Heart left ventricle (tissue), 16 donors: ENCODE measurements at places on chromosomes 4 and X. TPM values are rescaled to one million over a fixed set of nuclear protein-coding genes. Genes with fewer than 3 reads are reported as not detected.

TRIML2 gene
- not detected for total RNA-seq

- peaks cover 53% of the 10 kb centered on the region for H3K4me1 ChIP-seq
- H3K27me3 ChIP-seq = no peaks in the 10 kb centered on the region
- peak overlapping the region; percentile 71 for H3K27ac ChIP-seq
Measured at GRCh38 chr4:168569066-168569930, 72.4 kb downstream of the PALLD start.

DNA sequence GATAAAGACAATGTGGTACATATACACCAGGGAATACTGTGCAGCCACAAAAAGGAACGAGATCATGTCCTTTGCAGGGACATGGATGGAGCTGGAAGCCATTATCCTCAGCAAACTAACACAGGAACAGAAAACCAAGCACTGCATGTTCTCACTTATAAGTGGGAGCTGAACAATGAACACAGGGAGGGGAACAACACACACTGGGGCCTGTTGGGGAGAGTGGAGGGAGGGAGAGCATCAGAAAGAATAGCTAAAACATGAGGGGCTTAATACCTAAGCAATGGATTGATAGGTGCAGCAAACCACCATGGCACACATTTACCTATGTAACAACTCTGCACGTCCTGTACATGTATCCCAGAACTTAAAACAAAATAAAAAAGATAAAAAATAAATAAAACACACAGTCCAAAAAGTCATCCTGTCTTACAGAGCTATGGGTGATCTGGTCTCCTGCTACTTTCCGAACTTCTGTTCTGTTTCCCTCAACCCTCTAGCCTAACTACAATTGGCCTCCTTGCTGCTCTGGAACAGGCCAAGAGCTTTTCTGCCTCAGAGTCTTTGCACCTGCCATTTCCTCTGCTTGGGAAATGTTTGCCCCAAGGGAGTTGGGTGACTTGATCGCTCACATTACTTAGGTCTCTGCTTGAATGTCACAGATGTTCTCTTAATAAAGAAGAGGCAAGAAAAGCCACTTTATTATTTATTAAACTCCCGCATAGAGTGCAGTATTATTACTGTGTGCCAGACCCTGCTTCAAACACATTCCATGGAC lies 1.1 kb upstream of the CD38 start:
- peaks cover 10% of the 10 kb centered on the region for H3K4me1 ChIP-seq
- peak overlapping the region; percentile 75 for H3K27ac ChIP-seq
- DNase-seq = no peak
- H3K36me3 ChIP-seq = no peaks in the 10 kb centered on the region

DNA sequence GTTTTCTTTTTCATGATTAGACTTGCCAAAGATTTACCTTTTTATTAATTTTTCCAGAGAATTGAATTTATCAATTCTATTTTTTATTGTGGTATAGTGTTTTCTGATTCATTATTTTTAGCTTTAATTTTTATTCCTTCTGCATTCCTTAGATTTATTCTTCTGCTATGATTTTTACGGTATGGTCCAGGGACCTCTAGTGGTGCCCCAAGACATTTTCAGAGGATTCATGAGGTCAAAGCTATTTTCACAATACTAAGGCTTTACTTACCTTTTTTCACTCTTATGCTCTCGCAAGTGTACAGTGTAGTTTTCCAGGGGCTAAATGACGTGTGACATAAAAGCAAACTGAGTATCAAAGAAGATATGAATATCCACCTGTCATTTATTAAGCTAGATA lies 8.0 kb downstream of the RADX start:
- no peaks in the 10 kb centered on the region for H3K27me3 ChIP-seq
- H3K4me1 ChIP-seq = no peaks in the 10 kb centered on the region
- no peaks in the 10 kb centered on the region for H3K36me3 ChIP-seq
- no peak for DNase-seq

PRR27 gene
- total RNA-seq = not detected

DNA sequence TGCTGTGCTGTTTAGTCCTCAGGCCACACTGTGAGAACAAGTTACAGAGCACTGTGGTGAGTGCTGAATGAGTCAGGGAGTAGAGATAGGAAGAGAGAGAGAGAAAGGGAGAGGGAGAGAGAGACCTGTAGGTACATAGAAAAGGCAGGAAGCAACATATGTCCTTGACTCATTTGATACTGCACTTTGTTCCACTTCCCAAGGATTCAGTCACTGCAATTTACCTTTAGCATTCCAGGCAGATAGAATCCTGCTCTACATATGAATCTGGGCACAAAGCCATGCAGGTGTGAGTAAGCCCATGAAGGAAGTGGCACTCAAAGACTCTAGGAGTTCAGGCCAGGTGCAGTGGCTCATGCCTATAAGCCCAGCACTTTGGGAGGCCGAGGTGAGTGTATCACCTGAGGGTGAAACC lies 1.0 kb upstream of the DAPP1 start:
- H3K36me3 ChIP-seq = no peaks in the 10 kb centered on the region
- no peak for DNase-seq
- H3K27ac ChIP-seq = no peak overlapping the region
- H3K4me1 ChIP-seq = peaks cover 49% of the 10 kb centered on the region
- H3K27me3 ChIP-seq = no peaks in the 10 kb centered on the region
- H3K4me3 ChIP-seq = no peak overlapping the region

PABPC1L2B gene
- total RNA-seq = not detected

DNA sequence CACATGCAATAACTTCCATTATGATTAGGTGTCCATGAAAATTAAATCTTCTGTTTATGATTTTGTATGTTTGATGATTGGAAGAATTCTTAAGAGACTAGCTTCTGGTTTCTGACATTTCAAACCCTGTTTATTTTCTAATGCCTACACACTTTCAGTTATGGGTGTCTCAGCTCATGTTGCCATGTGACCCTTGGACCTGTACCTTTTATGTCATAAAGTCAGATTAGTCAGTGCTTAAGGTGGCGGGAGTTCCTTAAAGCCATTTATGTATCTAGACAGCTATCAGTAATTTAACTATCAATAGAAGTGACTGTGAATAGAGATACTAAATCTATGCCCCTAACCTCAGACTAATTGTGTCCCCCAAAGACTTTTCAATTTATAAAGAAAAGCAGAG lies 155.6 kb downstream of the GBA3 start:
- no peaks in the 10 kb centered on the region for H3K36me3 ChIP-seq
- H3K4me3 ChIP-seq = no peak overlapping the region
- no peak overlapping the region for H3K27ac ChIP-seq
- DNase-seq = no peak
- no peaks in the 10 kb centered on the region for H3K4me1 ChIP-seq
- no peaks in the 10 kb centered on the region for H3K27me3 ChIP-seq

COL25A1 gene
- 0.99 TPM for total RNA-seq

DNA sequence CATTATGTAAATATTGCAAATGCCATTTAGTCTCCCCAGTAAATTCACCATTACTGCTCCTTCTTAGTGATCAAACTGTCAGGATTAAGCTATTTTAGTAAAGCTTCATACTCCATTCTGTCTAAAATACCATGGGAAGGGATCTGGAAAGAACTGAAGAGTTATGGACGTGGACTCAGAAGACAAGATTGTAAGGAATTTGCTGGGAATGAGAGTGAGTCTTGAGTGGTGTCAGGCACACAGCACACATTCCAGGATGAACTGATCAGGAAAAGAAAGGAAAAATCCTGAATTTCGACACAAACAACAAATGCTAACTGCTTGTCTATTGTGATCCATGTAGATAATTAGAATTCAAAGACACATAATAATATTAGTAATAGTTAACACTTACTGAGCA lies 311.0 kb downstream of the CENPC start:
- H3K4me3 ChIP-seq = no peak overlapping the region
- no peak overlapping the region for H3K27ac ChIP-seq
- no peaks in the 10 kb centered on the region for H3K4me1 ChIP-seq
- H3K36me3 ChIP-seq = no peaks in the 10 kb centered on the region
- no peak for DNase-seq

FAM236C gene
- total RNA-seq = not detected

CNOT6L gene
- 16.0 TPM for total RNA-seq

P2RY8 gene
- total RNA-seq = 1.2 TPM

FAM133A gene
- not detected for total RNA-seq

USP46 gene
- total RNA-seq = 29.8 TPM

GRCh38 chrX:39935411-39936064 lies 162.2 kb downstream of the BCOR start:
- DNase-seq = no peak
- no peaks in the 10 kb centered on the region for H3K27me3 ChIP-seq
- H3K27ac ChIP-seq = no peak overlapping the region
- peaks cover 4% of the 10 kb centered on the region for H3K4me1 ChIP-seq
- no peaks in the 10 kb centered on the region for H3K36me3 ChIP-seq
- H3K4me3 ChIP-seq = no peak overlapping the region

GRCh38 chrX:23013366-23013765 lies 13.6 kb downstream of the DDX53 start:
- H3K27me3 ChIP-seq = no peaks in the 10 kb centered on the region
- H3K4me1 ChIP-seq = no peaks in the 10 kb centered on the region
- no peaks in the 10 kb centered on the region for H3K36me3 ChIP-seq
- H3K27ac ChIP-seq = no peak overlapping the region
- no peak overlapping the region for H3K4me3 ChIP-seq
- DNase-seq = no peak

GRCh38 chr4:64385220-64385619 lies 24.0 kb downstream of the TECRL start:
- no peaks in the 10 kb centered on the region for H3K27me3 ChIP-seq
- H3K4me1 ChIP-seq = peaks cover 9% of the 10 kb centered on the region
- peak; percentile 59 for DNase-seq
- H3K27ac ChIP-seq = no peak overlapping the region

DNA sequence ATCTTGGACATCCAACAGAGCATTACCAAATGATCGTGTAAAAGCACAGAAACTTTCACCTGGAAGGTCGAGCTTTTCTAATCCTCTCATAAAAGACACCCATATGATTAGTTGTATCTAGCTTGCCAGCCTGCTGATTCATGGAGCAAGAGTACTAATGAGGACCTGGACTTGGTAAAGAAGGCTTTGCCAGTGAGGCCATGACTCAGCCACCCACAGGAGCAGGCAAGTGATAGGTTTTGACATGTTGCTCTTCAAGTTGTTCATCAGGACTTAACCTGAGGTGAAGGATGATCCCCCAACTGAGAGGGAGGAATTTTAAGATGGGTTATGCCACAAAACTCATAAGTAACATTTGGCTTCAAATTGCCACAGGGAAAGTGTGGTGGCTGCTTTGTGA lies 24.7 kb upstream of the EPGN start:
- no peak overlapping the region for H3K4me3 ChIP-seq
- H3K27ac ChIP-seq = no peak overlapping the region
- H3K36me3 ChIP-seq = no peaks in the 10 kb centered on the region

EDNRA gene
- total RNA-seq = 21.0 TPM

DNA sequence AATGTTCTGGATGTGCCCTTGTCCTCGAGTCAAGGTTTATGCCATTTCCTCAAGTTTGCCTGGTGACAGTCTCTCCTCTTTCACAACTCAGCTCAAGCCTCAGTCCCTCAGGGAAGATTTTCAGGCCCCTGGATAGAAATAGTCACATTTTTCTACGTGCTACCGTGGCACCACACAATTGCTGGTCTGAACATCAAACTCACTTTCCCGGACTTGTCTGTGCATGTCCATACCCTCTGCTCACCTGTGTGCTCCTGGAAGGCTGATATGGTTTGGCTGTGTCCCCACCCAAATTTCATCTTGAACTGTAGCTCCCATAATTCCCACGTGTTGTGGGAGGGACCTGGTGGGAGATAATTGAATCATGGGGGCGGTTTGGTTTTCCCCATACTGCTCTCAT lies 129.7 kb downstream of the HS3ST1 start:
- no peak for DNase-seq
- no peaks in the 10 kb centered on the region for H3K36me3 ChIP-seq
- no peaks in the 10 kb centered on the region for H3K27me3 ChIP-seq
- no peak overlapping the region for H3K27ac ChIP-seq
- no peak overlapping the region for H3K4me3 ChIP-seq

LNX1 gene
- 8.9 TPM for total RNA-seq

DNA sequence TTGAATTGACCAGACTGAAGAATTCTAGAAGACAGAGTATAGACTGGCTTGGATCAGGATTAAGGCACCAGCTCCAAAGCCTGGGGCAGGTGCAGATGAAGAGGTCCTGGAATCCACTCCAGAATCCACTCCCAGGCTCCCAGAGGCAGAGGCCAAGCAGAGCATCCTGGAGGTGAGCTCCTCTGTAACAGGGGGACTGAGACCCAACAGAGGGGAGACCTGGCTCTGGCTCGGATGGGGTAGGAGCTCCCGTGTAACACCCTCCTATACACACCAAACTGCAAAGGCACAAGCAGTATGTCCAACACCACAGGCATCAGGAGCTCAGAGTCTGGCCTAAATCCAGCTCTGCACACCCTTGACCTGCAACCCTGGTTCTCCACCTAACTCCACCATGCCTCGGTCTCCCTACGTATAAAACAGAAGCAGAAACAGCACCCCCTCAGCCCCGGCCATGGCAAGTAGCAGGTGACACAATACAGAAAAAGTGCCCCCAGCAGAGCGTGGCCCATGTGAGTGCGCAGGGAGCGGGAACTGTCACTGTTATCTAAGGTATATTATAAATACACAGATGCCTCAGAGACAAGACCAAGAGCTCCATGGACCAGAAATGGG lies 14.9 kb downstream of the RNF212 start:
- H3K27me3 ChIP-seq = no peaks in the 10 kb centered on the region
- no peaks in the 10 kb centered on the region for H3K36me3 ChIP-seq
- H3K4me1 ChIP-seq = no peaks in the 10 kb centered on the region
- no peak overlapping the region for H3K27ac ChIP-seq

- H3K36me3 ChIP-seq = no peaks in the 10 kb centered on the region
- no peaks in the 10 kb centered on the region for H3K27me3 ChIP-seq
- peaks cover 3% of the 10 kb centered on the region for H3K4me1 ChIP-seq
- H3K27ac ChIP-seq = no peak overlapping the region
- no peak overlapping the region for H3K4me3 ChIP-seq
Measured at GRCh38 chr4:128573781-128574508, 235.6 kb upstream of the JADE1 start.

GRCh38 chr4:184269879-184270430 lies 52.3 kb upstream of the ENPP6 start:
- H3K36me3 ChIP-seq = no peaks in the 10 kb centered on the region
- no peak overlapping the region for H3K27ac ChIP-seq
- DNase-seq = no peak
- H3K4me1 ChIP-seq = peaks cover 33% of the 10 kb centered on the region

SPOCK3 gene
- 1.1 TPM for total RNA-seq

DNA sequence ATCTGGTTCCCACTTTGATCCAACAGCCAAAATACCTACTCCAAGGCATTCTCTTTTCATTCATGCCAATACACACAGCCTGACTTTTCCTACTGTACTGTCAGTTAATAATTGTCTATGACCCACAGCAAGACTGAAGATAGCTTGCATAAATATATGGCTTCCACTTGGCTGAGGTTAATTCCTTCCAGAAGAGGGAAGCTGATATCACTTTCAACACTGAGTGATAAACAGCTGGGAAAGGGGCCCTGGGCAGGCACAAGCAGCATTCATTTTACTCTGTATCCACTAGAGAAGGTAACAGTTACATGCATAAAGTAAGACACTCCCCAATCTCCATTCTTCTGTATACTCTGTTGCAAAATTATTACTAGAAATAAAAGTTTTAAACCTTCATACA lies 200.2 kb upstream of the UGT8 start:
- no peaks in the 10 kb centered on the region for H3K36me3 ChIP-seq
- H3K27me3 ChIP-seq = peaks cover 5% of the 10 kb centered on the region
- no peaks in the 10 kb centered on the region for H3K4me1 ChIP-seq
- no peak overlapping the region for H3K27ac ChIP-seq
- H3K4me3 ChIP-seq = no peak overlapping the region
- DNase-seq = no peak

- H3K4me1 ChIP-seq = no peaks in the 10 kb centered on the region
- H3K27ac ChIP-seq = no peak overlapping the region
- DNase-seq = no peak
- no peaks in the 10 kb centered on the region for H3K36me3 ChIP-seq
Measured at GRCh38 chrX:74133156-74133796, 170.7 kb upstream of the ZCCHC13 start.
